ENCODE measurements at places on chromosomes 6 and 20. TPM values are rescaled to one million over a fixed set of nuclear protein-coding genes. Genes with fewer than 3 reads are reported as not detected.

The RRP36 gene
- total RNA-seq = 36.6 TPM

- no peak overlapping the region for H3K27ac ChIP-seq
- DNase-seq = no peak
- no peaks in the 10 kb centered on the region for H3K4me1 ChIP-seq
- no peak overlapping the region for H3K4me3 ChIP-seq
- H3K27me3 ChIP-seq = no peaks in the 10 kb centered on the region
These were observed 52.5 kb upstream of the CHD6 start for GRCh38 chr20:41670631-41671030.

- H3K36me3 ChIP-seq = no peaks in the 10 kb centered on the region
- no peaks in the 10 kb centered on the region for H3K27me3 ChIP-seq
These were observed 827 bp downstream of the E2F3 start for GRCh38 chr6:20402342-20403069.

DNA sequence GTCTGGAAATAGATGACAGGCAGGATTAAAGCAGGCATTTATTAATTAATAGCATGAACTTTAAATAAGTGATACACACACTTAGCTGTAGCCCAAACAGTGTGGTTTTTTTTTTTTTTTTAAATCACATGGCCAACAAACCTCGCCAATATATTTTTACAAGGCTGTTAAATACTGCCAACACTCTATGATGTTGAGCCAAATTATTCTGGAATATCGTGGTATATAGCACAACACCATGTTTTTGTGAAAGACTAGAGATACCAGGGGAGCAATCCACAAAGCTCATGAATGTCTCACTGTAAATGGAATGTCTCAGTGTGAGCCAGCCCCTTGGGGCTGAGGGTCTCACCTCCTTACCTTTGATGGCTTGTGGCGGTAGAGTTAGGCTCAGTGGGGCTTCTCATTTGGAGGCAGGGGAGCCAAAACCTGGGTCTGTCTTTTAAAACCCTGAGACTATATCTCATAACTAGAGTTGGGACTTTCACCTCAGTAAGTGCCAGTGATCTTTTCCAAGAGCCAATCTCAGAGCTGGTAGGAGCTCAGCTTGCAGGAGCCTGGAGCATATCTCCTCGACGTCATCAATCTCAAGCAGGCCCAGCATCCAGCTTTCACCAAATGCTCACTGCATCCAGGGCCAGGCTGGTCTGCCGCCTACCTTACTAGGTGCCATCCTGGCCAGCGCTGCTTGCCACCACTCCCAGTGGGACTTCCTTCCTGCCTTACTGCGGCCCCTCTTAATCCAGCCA lies 78.5 kb upstream of the FAM184A start:
- no peak overlapping the region for H3K27ac ChIP-seq
- H3K27me3 ChIP-seq = no peaks in the 10 kb centered on the region
- no peaks in the 10 kb centered on the region for H3K36me3 ChIP-seq
- H3K4me3 ChIP-seq = no peak overlapping the region
- DNase-seq = no peak

DNA sequence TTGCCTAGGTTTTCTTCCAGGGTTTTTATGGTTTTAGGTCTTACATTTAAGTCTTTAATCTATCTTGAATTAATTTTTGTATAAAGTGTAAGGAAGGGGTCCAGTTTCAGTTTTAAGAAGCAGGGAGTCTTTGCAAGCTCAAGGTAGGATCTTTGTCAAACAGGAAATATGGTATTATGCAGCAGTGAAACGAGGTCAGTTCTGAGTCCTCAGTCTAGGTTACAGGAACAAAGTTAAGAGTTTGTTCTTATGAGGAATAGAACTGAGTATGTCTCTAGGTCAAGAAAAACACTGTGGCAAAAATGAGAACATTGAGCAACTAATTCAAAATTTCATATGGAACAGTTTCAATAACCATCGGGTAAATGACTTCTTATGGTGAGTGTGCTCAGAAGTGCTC lies 63.6 kb downstream of the GCLC start:
- H3K4me1 ChIP-seq = no peaks in the 10 kb centered on the region
- no peaks in the 10 kb centered on the region for H3K27me3 ChIP-seq
- no peak overlapping the region for H3K27ac ChIP-seq

The FERMT1 gene
- total RNA-seq = 9.8 TPM

- no peak for DNase-seq
- no peak overlapping the region for H3K4me3 ChIP-seq
- no peaks in the 10 kb centered on the region for H3K36me3 ChIP-seq
- peaks cover 7% of the 10 kb centered on the region for H3K4me1 ChIP-seq
- H3K27ac ChIP-seq = no peak overlapping the region
These were observed 3.4 kb downstream of the TRIM10 start for GRCh38 chr6:30157581-30157980.

The HLA-DRA gene
- total RNA-seq = 158 TPM

The WASF1 gene
- 20.1 TPM for total RNA-seq

The TP53TG5 gene
- total RNA-seq = not detected

- no peaks in the 10 kb centered on the region for H3K27me3 ChIP-seq
- no peaks in the 10 kb centered on the region for H3K36me3 ChIP-seq
- H3K27ac ChIP-seq = no peak overlapping the region
- H3K4me3 ChIP-seq = no peak overlapping the region
These were observed 349.0 kb downstream of the PRL start for GRCh38 chr6:21947731-21948386.

DNA sequence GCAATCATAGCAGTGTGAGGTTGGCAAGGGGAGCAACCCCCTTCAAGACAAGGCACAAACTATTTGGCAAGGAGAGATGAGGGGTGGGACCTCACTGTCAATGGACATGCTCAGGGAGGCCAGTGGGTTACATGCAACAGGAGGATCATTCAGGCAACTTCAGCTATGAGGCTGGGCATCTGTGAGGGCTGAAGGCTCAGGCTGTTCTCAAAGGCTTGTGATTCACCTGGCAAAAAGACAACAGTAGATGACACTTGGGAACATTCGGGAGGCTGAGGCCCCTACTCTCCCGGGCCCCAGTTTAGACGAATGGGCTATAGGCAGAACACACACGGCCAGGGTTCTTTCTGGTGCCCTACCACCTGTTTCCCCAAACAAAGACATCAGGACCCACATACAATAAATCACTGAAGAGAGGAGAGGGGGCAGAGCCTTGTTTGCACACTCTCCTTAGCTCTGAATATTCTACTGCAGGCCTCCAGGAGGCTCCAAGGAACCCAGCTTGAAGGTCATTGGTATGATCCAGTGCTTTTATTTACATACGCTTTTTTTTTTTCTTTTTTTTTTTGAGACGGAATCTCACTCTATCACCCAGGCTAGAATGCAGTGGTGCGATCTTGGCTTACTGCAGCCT lies 7.9 kb downstream of the TUBB start:
- H3K4me1 ChIP-seq = peaks cover 43% of the 10 kb centered on the region
- H3K27ac ChIP-seq = no peak overlapping the region
- H3K27me3 ChIP-seq = no peaks in the 10 kb centered on the region

DNA sequence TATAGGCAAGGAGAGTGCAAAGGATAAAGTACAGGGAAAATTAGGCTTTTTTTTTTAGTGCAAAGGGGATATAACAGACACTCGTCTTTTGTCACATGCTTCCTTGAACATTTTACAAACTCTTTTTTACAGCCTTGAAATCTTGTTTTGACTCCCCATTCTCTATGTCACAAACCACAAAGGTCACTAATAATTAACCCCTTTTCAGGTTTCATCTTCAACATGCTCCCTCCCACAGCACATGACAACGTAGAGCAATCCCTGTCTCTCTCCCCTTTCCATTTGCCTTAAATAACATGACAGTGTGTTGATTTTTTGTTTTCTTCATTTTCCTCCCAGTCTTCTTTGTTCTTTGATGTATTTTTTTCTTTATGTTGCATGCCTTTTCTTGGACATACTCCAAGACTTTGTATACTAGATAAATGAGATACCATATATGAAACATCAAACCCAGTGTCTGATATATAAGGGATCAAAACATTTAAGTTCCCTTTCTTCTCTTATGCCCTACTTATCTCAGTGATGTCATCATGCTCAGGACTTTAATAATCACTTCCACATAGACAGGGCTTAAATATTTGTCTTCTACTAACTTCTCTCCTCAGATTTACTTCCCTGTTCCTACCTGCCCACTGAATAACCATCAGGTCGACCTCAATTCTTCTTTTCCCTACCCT lies 378.7 kb upstream of the HSF2 start:
- H3K36me3 ChIP-seq = no peaks in the 10 kb centered on the region
- no peak for DNase-seq
- H3K27me3 ChIP-seq = no peaks in the 10 kb centered on the region
- H3K27ac ChIP-seq = no peak overlapping the region
- H3K4me3 ChIP-seq = no peak overlapping the region
- H3K4me1 ChIP-seq = no peaks in the 10 kb centered on the region

The PTCRA gene
- not detected for total RNA-seq

DNA sequence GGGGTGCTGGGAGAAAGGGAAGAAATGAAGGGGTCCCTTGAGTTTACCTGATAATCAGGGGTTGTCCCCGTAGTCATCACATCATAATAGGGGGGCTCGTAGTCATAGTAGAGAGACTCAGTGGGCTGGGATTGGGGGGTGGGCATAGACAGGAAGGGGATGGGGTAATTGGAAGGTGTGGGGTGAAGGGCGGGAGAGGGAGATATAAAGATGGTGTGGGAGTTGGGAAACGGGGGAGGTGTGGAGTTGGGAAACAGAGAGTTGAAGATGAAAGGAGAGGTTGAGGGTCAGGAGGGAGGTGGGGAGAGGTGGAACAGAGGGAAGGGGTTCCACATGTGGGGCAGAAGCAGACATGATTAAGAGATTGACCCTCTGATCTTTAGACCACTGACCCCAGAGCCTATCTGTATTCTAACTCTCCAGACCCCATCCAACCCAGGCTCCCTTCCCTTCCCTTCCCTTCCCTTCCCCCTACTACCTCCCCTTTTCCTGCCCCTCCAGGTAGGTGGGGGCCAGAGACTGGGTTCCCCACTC lies 6.5 kb downstream of the COL11A2 start:
- no peak for DNase-seq
- H3K27me3 ChIP-seq = no peaks in the 10 kb centered on the region
- H3K36me3 ChIP-seq = no peaks in the 10 kb centered on the region

The NUDT3 gene
- 27.0 TPM for total RNA-seq

The MROH8 gene
- 1.5 TPM for total RNA-seq

The SNPH gene
- 6.4 TPM for total RNA-seq

DNA sequence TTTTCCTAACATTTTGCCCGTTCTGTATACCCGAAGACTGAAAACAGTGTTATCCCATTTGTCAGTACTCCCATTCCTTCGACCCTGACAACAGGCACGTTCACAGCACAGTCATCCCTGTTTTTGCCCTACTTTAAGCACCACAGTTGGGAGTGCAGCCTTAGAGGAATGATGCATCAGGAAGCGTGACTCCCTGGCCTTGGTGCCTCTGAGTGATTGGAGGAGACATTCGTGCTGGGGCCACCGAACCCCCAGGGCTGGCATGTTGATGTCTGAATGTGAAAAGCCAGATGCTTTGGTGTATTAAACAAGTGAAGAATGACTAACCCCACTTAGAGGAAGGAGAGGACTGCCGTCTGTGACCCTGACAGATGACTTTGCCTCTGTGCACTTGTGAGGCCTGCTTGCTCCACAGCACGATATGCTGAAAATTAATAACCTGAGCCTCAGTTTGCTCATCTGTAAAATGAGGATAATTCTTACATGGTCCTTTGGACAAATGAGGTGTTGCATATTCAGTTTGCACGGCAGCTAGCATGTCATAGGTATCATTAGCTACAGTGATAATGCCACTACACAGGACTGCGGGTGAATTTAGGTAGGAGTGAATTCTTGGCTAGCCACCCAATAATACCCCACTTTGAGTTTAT lies 36.0 kb downstream of the STK35 start:
- no peaks in the 10 kb centered on the region for H3K36me3 ChIP-seq
- H3K27me3 ChIP-seq = no peaks in the 10 kb centered on the region
- no peak for DNase-seq
- no peak overlapping the region for H3K4me3 ChIP-seq
- peaks cover 60% of the 10 kb centered on the region for H3K4me1 ChIP-seq

GRCh38 chr20:47125758-47126591 lies 230.5 kb downstream of the ZMYND8 start:
- H3K27ac ChIP-seq = peak overlapping the region; percentile 79
- H3K27me3 ChIP-seq = no peaks in the 10 kb centered on the region
- DNase-seq = no peak
- no peaks in the 10 kb centered on the region for H3K36me3 ChIP-seq
- H3K4me3 ChIP-seq = no peak overlapping the region

DNA sequence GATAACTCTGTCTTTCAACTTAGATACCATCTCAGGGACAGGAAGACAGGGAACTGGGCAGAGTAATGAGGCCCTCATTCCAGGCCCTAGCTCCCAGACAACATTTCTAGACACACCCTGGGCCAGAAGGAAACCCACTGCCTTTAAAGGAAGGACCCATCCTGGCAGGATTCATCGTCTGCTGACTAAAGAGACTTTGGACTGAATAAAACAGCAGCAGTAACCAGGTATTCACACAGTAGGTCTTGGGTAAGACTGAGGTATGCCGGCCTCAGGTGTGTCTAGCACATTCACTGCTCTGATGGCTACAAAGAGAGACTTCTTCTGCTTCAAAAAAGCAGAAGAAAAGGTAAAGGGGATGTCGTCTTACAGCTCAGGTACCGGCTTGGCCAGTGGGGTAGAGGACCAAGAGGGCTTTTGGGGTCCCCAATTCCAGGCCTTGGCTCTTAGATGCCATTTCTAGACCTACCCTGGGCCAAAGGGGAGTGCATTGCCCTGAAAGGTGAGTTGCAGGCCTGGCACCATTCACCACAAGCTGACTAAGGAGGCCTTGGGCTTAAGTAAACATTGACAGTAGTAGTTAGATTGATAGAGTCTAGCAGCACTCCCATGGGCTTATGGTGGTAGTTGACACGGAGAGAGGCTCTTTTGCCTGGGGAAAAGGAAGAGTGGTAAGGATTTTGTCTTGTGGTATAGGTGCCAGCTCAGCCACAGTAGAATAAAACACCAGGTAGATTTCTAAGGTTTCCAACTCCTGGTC lies 13.4 kb downstream of the SNX14 start:
- no peaks in the 10 kb centered on the region for H3K36me3 ChIP-seq
- H3K27ac ChIP-seq = no peak overlapping the region
- no peak for DNase-seq
- H3K4me3 ChIP-seq = no peak overlapping the region
- peaks cover 26% of the 10 kb centered on the region for H3K4me1 ChIP-seq

The AK9 gene
- total RNA-seq = 8.1 TPM

GRCh38 chr6:79302341-79302740 lies 67.9 kb upstream of the HMGN3 start:
- H3K36me3 ChIP-seq = no peaks in the 10 kb centered on the region
- H3K4me3 ChIP-seq = no peak overlapping the region
- DNase-seq = no peak
- H3K27me3 ChIP-seq = no peaks in the 10 kb centered on the region
- no peaks in the 10 kb centered on the region for H3K4me1 ChIP-seq

The SRMS gene
- total RNA-seq = not detected
